ENCODE measurements at places on chromosomes 1 and 21. TPM values are rescaled to one million over a fixed set of nuclear protein-coding genes. Genes with fewer than 3 reads are reported as not detected.

DNA sequence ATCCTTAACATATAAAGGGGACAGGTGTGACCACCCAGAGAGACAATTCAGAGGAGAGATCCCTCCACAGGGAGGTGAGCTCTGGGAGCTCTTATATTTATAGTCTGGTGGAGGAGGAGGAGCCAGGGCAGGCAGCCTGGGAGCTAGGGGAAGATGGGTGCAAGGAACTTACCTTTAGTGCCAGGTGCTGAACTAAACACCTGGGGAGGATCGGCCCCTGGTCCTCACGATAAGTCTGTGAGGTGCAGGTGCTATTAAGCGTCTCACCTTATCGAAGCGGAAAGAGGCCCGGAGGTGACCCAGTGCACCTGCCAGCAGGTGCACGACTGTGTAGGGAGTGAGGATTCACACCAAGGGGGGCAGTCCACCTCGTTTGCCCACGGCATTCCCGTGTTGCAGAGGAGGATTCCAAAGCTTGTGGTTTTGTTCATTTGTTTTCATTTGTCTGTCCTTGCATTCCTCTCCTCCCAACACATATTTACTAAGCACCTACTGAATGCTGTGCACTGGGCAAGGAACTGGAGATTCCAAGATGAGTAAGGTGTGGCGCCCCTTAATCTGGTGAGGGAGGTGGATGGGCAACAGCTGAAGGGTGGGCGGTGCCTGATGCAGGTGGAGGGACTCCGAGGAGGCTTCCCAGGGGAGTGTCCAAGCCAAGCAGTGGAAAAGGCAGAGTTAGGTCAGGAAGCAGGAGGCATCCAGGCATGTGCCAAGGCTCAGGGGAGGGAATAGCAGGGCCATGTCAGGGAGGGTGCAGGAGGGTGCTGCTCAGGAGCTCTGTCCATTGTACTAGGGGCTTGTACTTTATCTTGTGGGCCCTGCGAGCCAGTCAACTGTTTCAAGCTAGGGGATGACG, 11.5 kb downstream of the ARHGEF10L start:
- DNase-seq = no peak

- DNase-seq = no peak
Measured at GRCh38 chr1:181739214-181739613, 255.9 kb downstream of the CACNA1E start.

- DNase-seq = no peak
Measured at GRCh38 chr1:197787056-197787455, 11.8 kb upstream of the DENND1B start.

DNA sequence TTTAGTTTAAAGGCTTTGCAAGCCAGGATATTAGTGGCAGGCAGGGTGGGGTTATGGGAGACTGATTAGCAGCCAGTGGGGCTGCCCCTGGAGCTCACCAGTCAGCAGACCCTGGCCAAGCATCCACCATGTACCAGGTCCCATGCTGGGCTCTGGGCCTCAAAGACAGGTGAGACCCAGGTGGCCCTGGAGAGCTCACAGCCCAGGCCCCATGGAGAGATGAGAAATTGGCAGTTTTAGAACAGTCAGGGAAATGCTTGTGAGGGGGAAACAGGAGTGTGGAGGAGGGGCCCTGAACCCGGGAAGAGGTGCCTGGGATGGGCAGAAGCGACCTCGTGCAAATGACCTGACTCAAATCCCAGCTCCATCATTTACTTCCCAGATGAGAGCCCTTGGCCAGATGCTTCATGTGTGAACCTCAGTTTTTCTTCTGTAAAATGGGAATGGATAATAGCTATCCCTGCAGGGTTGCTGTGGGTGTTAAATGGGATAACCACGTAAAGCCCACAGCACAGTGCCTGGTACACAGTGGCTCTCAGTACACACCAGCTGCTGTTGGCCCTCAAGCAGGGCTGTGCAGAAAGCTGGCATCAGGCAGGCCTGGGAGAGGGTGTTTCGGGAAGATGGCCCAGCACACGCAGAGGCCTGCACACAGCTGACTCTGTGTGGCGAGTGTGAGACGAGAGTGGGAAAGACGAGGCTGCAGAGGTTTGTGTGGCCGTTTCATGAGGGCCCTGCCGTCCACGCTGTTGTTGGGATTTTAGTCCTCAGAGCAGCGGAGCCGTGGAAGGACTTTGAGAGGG, 518.5 kb downstream of the PTPRU start:
- DNase-seq = no peak

DNA sequence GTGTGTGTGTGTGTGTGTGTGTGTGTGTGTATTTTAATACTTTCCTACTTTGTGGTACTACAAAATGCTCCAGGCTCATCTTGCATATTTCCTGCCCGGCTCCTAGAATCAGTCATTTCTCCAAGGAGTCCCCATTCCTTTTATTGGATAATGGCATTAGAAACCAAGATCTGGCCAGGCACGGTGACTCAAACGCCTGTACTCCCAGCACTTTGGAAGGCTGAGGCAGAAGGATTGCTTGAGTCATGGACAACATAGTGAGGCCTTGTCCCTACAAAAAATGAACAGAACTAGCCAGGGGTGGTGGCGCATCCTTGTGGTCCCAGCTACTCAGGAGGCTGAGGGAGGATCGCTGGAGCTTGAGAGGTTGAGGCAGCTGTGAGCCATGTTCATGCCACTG, 20.3 kb downstream of the EPB41 start:
- no peak for DNase-seq

DNA sequence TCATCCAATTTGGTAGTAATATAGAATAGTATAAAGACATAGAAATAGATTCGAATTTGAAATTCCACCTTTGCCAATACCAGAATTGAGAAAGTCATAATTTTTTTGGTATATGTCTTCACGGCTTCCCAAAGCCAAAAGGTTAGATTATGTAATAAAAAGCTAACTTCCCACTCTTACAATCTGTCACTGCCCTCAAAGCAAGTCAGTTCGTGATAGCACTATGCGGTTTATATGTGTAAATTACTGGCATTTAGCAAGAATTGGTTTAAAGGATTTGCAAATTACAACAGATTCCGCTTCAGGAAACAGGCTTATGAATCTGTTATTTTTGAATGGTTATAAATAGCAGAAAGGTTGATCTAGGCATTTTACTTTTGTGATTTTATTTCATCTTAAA, 679.4 kb upstream of the ADGRL2 start:
- DNase-seq = no peak

CFAP141 gene
- polyA plus RNA-seq = not detected

GRCh38 chr1:37098237-37098636, 63.9 kb upstream of the GRIK3 start:
- DNase-seq = no peak

DNA sequence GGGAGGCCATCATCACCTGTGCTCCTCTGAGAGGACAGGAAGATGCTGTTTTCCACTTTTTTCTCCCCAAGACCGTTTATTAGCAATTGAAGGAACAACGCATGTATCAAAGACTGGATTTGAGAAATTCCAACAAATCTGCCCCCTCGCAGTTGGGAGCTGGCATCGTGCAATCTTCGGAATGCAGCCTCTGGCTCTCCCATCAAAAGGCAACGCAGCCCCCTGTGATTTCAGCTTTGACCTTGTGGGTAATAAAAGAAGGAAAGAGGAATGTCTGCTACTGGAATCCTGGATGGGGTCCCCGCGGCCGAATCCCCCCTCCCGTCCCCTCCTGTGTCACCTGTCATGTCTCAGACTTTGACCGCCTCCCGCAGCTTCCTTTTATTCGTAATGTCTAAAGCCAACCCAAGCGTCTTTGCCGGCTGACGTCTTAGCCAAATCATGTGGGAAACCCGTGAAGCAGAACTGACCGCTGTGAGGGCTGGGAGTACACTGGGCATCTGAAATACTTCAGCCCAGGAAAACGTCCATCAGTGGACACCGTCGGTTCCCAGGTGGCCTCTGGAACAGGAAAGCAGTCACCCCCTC, 101.5 kb downstream of the WDR4 start:
- peak; percentile 68 for DNase-seq

DNA sequence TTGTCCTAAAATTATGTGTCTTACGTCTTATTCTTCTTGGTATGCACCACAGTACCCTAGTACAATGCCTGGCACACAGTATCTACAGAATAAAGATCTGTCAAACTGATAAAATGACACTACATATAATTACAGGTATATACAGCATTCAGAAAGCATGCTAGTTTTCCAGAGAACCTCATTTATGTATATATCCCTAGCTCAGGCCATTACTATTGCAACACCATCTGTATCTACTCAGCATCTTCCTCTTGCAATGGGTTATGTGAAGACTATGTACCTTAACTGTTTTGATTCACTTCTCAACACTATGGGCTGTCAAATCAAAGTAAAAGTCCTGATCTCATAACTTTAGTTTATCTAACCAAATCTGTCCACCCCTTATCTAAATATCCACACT, 58.5 kb upstream of the GUCA2A start:
- DNase-seq = no peak

- DNase-seq = no peak
Measured at GRCh38 chr1:214199585-214199984, 81.4 kb upstream of the SMYD2 start.

GABRD gene
- 1.1 TPM for polyA plus RNA-seq

GRCh38 chr21:42393443-42393950, 2.4 kb downstream of the TMPRSS3 start:
- DNase-seq = no peak

DNA sequence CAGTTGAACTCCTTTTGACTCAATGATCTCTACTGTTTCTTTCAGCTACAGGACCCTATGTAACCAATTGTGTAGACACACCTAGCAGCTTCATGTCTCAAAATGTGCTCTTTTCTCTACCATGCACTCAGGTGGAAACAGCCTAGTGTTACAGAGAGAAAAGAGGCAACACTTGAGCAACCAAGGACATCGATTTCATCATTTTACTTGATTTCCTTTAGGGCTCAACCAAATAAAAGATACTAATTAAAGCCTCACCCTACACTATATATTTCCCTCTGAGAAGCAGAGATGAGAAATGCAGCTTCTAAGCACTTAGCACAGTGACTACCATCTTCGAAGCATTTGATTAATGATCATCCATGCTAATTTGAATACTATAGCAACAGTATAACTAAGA, 55.1 kb downstream of the PTGER3 start:
- DNase-seq = no peak

- peak; percentile 21 for DNase-seq
Measured at GRCh38 chr1:31112266-31112935, 46.9 kb upstream of the PUM1 start.

GRCh38 chr1:6653436-6654290, 29.0 kb downstream of the THAP3 start:
- DNase-seq = peak; percentile 73

GRCh38 chr21:43370888-43371570, 55.9 kb downstream of the SIK1 start:
- DNase-seq = no peak

PSRC1 gene
- polyA plus RNA-seq = 24.6 TPM

DNA sequence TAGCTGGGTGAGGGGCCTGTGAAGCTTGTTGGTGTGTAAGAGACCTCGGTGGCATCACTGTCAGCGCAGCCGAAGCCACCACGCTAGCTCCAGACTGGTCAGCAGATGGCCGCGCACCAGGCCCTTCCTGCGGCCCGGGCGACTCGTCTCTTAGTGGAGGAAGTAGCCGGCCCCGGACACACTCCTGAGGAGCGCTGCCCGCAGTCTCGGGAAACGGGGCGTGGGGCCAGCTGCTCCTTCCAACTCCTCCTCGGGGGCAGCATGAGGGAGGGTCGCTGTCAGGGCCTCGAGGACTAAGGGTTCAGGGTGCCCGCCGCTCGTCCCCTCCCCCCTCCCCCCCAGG, 20.4 kb downstream of the H3-3A start:
- no peak for DNase-seq
